ENCODE measurements at places on chromosomes 13 and 19.

GRCh38 chr19:6865849-6866248 lies 21.5 kb upstream of the ADGRE1 start:
- DNase-seq, result no peak

DNA sequence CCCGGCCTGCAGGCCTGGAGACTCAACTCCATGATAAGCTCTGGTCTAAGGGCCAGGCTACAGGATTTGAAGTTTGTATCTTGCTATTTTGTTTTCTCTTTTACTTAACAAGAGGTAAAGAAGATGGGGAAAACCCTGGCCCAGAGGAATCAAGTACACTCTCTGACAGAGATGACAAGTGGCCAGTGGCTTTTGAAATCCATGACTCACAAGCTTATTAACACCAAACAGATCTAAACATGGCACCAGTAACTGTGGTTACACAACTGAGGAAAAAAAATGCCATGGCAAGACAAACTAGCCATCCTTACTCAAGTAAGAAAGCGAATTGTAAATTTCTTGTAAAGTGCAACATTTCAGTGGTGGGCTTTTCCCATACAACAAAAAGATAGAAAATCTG lies 72.6 kb upstream of the SERTM1 start:
- DNase-seq, result no peak

- peak; percentile 6 for DNase-seq
These were observed 15.0 kb upstream of the EMC10 start for GRCh38 chr19:50461066-50461875.

- no peak for DNase-seq
These were observed 35.6 kb downstream of the EFNB2 start for GRCh38 chr13:106499896-106500295.

GRCh38 chr19:30781519-30781918 lies 409.3 kb downstream of the ZNF536 start:
- no peak for DNase-seq

- no peak for DNase-seq
These were observed 82.9 kb upstream of the C1QTNF9B start for GRCh38 chr13:23980160-23980551.

Measured in BJ (cell line).